ENCODE measurements at places on chromosomes 4 and X.

GRCh38 chr4:15235135-15235534 lies 192.7 kb upstream of the C1QTNF7 start:
- no peak for DNase-seq

DNA sequence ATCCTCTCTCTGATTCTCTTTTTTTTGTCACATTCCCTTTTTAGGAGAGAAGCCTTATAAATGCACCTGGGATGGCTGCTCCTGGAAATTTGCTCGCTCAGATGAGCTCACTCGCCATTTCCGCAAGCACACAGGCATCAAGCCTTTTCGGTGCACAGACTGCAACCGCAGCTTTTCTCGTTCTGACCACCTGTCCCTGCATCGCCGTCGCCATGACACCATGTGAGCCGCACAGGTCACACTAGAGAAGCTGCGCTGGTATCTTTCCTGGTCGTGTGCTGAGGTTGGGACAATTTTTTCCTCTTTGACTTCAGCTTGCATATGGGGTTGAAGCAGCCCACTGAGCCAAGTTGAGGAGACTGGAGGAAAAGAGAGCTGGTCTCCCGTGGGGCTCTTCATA lies 52.1 kb downstream of the KLF8 start:
- DNase-seq = no peak

DNA sequence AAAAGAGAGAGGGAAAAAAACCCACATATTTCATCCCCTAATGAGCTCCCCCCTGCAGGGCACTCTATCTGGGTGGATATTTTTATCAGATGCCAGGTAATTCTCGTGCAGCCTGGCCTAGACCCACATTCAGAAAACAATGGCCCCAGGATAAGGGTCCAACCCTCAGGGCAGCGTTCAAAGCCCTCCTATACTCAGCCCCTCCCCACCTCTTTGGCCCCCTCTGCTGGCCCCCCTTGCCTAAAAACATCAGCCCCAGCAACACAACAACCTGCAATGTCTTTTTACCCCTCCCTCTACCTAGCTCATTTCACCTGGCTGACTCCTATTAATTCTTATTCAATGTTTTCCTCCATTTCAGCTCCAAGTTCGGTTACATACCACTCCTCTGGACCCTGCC lies 145.4 kb upstream of the MED14 start:
- no peak for DNase-seq

DNA sequence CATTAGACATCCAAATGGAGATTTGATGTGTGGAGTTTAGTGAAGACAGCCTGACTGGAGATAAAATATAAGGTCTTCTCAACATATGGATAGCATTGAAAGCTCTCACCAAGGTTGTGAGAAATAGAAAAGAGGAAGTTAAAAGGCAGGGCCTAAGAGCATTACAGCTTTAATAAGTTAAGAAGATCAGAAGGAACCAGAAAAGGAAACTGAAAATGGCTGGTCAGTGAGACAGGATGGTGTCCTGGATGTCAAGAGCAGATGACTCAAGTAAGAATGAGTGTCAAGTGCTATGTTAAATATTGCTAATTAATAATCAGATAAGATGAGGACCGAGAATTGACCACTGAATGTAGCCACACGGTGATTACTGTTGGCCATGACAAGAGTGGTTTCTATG lies 642.9 kb downstream of the STPG2 start:
- peak; percentile 1 for DNase-seq

- no peak for DNase-seq
Measured at GRCh38 chrX:28966331-28966730, 379.1 kb downstream of the IL1RAPL1 start.

- DNase-seq = no peak
Measured at GRCh38 chr4:18676526-18676915, 655.0 kb upstream of the LCORL start.

- DNase-seq = no peak
Measured at GRCh38 chr4:179361978-179362486, 1919.8 kb upstream of the AGA start.
